Activated T-cell treated with anti-CD3 and anti-CD28 coated beads, Interleukin-2, amount 50 U/mL, for 4 hours (primary cell): ENCODE measurements at places on chromosomes 1 and 21. TPM values are rescaled to one million over a fixed set of nuclear protein-coding genes. Genes with fewer than 3 reads are reported as not detected.

Gene DYNLT5
- total RNA-seq = not detected

Gene C1orf21
- 0.53 TPM for total RNA-seq

Gene UBL4B
- not detected for total RNA-seq

Gene PLPPR4
- not detected for total RNA-seq

Gene CFHR4
- total RNA-seq = not detected

Gene ZNF436
- 4.7 TPM for total RNA-seq

GRCh38 chr1:65066766-65067490 lies 81.1 kb upstream of the AK4 start:
- peak; percentile 71 for DNase-seq

GRCh38 chr1:200634261-200635122 lies 13.9 kb upstream of the KIF14 start:
- no peak for DNase-seq

DNA sequence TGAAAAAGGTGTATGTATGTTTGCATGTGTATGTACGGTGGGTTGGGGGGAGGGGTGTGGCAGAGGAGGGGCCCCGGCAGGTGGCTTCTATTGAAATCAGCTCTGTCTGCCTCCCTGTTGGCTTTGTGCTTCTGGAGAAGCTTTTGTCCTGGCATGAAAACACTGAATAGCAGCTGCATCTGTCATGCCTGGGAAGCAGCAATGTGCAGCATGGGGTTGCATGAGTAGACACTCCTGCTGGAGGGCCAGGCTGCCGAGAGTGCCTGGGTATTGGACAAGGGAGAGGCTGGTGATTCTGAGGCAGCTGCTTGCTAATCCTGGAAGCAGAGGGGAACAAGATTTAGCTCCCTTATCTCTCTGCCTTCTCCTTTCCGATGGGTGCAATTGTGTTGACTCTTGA lies 20.5 kb downstream of the MAPKAPK2 start:
- DNase-seq = no peak

DNA sequence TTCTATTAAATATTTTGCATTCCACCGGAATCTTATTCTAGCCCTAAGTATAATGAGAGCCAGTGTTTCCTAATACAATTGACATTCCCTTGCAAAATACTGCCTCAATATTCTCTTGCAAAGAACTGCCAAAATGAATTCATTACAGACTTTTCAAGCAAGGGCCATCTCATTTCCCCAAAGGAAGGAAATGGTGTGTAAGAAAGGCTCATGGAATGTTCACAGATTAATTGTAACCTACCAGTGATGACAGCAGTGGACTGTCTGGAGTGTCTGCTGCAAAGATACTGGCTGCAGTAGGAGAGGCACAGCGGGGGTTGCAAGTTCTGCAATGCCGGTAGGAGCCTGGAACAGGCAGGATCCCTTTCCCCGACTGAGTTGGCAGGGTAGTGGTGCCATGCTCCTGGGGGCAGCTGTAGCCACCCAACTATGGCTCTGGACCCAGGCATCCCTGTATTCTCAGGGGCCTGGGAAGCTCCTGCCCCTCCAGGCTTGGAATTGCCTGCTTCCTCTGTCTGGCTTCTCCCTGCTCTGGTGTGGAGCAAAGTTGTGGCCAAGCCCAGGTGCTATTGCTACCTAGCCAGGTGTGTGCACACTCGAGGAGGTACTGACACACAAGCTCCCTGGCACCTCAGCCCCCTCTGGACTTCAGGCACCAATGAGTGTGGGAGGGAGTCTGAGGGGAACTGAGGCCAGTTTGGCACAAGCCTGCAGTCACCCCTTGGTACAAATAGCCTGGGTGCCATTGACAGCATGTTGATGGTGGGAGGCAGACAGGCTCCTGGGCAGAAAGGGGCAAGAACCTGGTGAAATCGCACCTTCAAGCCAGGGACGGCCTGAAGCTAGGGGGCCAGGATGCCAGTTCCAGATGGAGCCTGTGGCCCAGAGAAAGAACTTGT lies 1371.0 kb downstream of the KCNT2 start:
- DNase-seq = no peak

DNA sequence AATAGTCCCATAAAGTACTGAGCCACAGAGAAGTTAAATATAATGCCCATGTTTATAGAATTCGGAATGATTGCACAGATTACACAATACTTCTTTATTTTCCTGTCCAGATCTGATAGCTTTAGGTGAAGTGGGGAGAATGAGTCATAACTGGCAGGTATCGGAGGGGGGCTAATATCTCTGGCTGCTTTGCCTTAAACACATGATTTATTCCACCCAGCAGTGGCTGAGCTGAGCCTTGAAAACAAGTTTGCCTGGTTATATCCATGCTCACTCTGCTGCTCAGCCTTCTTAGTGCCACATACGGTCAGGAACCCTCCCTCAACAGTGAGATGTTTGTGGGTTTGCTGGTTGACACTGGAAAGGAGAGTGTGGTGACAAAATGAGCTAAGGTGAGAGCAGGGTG lies 119.7 kb upstream of the ZNF648 start:
- DNase-seq = no peak

DNA sequence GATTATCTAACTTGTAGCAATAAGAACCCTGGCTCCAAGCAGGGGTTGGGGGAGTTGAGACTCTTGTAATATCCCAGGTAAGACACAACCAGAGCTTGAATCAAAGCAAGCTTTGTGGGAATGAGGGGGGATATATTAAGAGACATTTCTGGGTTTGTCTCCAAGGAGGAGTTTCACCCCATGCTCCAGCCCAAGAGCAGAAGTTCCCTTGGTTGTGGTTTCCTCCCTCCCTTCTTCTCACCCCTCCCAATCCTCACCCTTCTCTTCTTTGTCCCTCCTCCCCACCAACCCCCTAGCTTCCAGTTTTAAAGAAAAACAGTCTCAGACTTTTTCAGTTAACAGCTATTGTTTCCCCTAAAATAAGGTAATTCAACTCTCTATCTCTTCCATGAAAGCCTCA lies 11.9 kb downstream of the TRAF3IP3 start:
- no peak for DNase-seq

DNA sequence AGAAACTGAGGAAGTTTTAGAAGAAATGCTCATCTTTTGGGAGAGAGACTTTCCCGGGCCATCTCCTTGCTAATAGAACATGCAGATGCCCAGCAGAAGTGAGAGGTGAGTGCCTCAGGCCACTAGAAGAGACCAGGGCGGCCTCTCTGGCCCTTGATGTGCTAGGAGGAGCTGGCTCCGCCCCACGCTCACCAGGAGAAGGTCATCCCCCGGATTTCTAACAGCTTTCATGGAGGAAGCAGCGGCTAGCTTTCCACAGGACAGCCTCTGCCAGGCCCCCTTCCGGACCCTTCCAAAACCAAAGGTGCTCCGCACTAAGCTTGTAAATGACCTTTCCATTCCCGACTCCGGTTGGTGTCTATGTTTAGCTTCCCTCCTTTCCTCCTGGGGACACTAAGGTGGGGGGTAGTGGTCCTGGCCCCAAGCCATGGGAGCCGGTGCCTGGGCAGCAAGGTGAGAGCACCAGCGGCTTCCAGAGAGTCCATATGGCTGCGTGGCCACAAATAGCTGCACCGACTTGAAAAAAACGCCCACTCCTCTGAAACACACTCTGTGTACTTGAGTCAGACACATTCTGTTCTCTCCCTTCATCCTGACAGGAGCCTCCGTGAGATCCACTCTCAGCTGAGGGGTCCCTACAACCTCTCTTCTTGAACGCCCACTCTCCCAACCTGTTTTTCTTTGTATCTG lies 249.9 kb downstream of the TNR start:
- DNase-seq = no peak
